Neural progenitor cell (in vitro differentiated cells): ENCODE measurements at places on chromosomes 4 and X.

- DNase-seq, result peak; percentile 75
These were observed 8.3 kb upstream of the ASB5 start for GRCh38 chr4:176277162-176277904.

DNA sequence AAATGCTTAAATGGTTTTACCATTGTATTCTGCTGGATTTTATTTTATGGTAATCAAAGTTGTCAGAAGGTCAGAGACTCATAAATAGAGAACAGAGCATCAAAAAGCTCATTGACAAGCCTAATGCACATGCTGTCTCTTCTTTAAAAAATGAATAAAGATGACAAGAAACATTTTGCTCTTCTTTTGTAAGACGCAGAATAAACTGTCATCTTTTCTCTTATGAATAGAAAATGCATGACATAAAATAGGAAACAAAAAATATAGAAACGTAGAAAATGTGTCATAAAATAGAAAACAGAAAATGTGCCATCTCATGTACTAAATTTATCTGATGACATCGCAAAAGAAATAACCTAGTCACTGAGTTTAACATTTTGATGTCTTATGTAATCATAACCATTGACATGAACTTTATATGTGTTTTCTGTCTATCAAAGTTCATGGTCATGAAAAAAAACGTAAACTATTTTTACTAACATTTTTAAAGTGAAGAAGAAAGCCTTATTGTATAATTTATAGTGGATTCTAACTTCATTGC, 484.1 kb downstream of the TRIML1 start:
- DNase-seq, result no peak

DNA sequence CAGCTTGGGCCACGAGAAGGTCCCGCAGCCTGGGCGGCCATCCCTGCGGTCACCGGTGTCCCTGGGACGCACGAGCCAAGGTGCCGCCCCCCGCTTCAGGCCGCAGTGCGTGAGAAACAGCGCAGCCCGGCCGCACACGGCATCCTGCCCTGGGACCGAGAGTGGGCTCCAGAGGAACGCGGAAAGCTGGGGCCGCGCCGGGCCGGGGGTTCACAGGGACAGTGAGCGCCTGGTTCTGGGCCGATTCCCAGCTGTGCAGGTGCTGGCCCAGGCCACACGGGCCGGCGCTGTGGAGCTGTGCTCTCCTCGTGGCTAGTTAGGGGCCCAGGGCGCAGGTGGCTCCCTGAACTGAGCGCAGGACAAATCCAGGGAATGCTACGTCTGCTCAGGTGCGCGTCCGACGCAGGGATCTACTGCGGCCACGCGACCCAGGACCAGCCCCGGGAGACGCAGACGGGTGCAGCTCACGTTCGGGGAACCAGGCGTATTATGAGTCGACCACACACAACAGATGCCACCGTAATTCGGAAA, 25.8 kb upstream of the GTPBP6 start:
- no peak for DNase-seq

DNA sequence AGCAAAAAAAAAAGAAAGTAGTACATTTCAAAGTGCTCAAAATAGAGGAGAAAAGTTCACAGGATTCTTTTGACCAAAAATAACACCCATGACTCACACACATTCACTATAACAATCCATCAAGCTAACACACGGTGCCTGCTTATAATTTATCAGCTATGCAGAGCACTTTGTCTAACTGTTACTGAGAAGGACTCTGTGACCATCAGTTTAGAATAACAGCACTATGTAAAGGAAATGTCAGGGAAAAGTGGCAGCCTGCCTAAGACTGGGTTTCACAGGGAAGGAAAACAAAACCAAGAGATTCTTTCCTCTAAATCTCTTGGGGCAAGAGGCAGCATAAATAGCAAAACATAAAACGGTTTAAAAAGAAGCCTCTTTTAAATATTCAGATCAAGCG, 54.8 kb downstream of the CCDC149 start:
- no peak for DNase-seq

- peak; percentile 68 for DNase-seq
These were observed 548 bp downstream of the NEUROG2 start for GRCh38 chr4:112515198-112516065.

- no peak for DNase-seq
These were observed 27.3 kb upstream of the CT83 start for GRCh38 chrX:116490104-116490503.

- no peak for DNase-seq
These were observed 601.0 kb downstream of the TMA16 start for GRCh38 chr4:164095313-164096110.

- no peak for DNase-seq
These were observed 80.8 kb downstream of the LARP1B start for GRCh38 chr4:128141866-128142265.

DNA sequence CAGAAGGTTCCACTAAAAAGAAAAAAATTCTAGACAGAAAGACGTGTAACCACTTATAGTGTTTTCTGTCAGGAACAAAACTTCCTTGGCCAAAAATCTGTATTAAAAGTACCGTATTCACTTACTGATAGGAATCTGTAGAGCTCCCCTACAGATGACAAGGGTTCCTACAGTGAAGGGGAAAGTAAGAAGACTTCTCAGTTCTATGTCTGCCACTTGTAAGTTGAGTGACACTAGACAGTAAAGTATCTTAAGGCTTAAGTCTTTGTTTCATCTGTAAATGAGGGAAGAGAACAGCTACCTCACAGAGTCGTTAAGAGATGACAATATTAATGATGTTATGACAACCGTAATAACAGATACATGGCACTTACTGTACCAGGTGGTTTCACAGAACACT, 3.3 kb downstream of the COQ2 start:
- DNase-seq, result no peak

- no peak for DNase-seq
These were observed 61.3 kb downstream of the STOX2 start for GRCh38 chr4:183966371-183966770.

- peak; percentile 5 for DNase-seq
These were observed 112.9 kb downstream of the MBNL3 start for GRCh38 chrX:132375941-132376340.

GRCh38 chr4:25347473-25347872, 29.6 kb upstream of the ANAPC4 start:
- DNase-seq, result no peak

DNA sequence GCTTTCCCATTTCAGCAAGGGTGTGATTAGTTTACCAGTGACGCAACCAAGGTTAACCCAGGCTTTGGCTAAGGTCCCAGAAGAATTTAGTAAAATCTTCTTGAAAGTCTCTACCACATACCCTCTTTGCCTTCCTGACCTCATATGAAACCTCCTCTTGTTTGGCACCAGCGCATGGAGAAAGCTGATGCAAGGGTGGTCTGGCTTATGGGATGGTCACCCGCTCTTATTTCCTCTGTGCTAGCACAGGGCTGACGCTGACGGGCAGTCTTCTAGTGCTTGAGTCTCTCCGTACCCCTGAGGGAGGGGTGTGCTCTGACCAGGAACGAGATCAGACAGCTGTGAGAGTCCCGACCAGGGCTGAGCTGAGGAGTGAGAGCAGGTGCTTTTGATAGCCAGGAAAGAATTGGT, 137.6 kb downstream of the TENM3 start:
- no peak for DNase-seq

DNA sequence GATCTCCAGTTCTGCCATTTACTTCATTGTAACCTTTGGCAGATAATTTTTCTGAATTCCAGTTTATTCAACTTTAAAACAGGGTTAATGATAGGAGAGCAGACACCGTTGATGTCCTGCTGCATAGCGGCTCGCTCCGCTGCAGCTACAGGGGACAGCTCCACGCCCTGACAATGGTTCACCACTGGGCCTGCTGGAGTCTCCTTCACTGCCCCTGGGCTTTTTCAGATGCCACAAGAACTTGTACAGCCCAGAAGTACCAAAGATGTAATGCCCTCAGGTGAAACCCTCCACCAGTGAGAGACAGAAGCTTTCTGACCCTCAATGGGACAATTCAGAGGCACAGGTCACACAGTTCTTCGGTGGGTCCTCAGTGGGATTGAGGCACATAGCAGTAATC, 22.7 kb upstream of the SEPTIN11 start:
- no peak for DNase-seq

GRCh38 chr4:42871671-42872290, 20.7 kb upstream of the GRXCR1 start:
- no peak for DNase-seq

GRCh38 chr4:136713140-136713539, 819.2 kb downstream of the PCDH18 start:
- DNase-seq, result no peak

DNA sequence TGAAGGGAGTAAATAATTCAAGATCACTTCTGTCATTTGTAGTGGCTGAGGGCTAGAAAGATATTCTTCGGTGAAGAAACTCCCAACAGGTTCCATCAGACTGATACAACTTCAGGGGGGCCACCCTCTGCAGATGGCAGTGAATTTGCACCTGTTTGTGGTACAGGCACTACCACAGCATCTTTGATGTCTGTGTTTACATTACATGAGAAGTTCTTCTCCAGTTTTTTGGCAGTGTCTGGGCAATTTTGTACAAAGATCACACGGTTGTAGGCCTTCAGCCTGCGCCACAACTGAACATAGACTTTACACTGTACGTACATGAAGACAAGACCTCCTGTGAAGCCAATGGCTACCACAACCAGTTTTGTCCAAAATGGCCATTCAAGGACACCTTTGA, 34.2 kb downstream of the TMA16 start:
- no peak for DNase-seq

GRCh38 chr4:126533146-126533805, 1099.5 kb upstream of the INTU start:
- DNase-seq, result peak; percentile 59

- DNase-seq, result peak; percentile 3
These were observed 25.6 kb upstream of the MBTPS2 start for GRCh38 chrX:21813612-21814368.

DNA sequence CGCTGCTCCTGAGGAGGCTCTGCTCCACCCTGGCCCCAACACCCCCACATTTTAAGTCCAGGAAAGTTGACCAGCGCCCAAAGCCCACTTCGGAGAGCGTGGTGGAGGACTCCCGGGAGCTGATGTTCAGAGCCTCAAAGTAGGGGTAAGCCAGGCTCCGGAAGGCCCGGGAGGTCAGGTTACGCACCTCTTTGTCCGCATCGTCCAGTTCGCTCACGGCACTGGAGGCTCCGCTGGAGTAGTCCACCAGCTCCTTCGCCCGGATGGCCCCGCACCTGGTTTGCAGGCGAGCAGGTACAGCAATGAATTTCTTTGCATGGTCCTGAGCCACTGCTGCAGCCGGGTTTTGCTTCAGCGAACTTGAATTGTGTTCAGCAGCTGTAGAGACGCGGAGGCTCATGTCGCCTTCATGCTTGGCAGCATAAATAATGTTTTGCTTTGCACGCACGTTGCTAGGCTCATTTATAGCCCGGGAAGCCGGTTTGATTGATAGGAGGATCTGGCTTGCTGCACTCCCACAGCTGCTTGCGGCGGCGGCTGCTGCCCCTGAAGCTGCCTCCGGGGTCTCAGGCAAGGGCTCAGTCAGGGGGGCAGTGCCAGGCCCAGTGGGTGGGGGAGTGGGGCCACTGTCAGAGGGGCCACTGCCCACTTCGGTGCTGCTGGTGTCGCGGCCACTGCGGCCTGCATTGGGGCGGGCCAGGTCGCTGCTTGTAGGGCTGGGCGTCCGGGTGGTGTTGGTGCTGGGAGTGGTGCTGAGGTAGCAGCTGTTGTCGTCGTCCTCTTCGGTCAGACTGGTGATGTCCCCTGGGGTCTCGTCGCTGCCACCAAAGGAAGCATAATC, 4.8 kb downstream of the C4orf54 start:
- no peak for DNase-seq

GRCh38 chrX:107601759-107602158, 26.6 kb upstream of the PRPS1 start:
- DNase-seq, result no peak

DNA sequence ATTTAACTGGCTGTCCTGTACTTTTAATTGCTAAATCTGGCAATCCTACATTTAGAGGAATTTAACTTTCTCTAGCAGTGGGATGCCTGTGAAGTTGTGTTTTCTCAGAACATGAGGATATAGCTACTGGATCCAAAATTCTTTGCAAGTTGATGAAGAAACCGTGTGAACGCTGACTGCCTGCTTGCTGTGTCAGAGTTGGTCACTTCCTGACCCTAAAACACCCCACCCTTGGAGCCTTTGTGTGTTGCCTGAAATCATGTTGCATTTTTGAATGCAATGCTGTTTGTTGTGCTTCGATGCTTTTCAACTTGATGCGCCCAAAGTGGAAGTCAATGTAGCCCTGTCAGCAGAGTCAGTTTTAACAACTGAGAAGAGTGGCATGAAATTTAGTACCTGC, 211.2 kb downstream of the ANK2 start:
- DNase-seq, result no peak

DNA sequence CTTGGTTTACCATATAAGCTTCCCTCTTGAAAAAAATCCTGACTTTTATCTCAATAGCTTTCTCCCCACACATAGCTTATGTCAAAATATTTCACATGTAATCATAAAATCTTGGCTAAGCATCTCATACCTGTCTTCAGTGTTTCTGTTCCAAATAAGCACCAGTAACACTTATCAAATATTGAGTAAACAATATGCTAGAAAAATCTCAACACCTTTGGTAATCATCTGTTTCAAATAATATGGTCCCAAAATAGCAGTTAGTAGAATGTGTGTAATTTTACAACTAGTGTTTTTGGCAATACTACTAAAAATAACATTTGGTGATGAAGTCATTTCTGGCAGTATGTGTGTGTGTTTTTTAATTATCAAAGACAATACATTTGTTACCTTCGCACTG, 2138.2 kb downstream of the PCDH7 start:
- no peak for DNase-seq

- DNase-seq, result no peak
These were observed 84.6 kb upstream of the AFAP1 start for GRCh38 chr4:8024073-8024786.

- no peak for DNase-seq
These were observed 279.6 kb upstream of the EDA2R start for GRCh38 chrX:66918511-66918910.

DNA sequence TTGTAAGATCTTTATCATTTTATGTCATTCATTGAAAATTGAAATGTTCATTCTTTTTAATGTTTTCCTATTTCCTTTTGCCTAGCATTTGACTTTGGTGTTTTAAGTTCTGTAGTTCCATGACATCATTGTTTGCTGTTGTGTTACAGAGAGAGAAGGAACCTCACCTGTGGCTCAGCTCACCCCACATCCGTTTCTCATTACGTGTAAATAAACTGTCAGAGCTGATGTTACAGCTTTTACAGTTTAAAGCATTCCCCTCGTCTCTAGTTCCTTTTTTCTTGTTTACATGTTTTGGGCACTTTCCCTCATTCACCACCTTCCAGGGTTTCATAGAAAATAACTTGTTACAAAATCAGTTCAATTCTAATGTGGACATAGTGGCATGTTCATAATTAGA, 137.2 kb downstream of the FNIP2 start:
- DNase-seq, result no peak

DNA sequence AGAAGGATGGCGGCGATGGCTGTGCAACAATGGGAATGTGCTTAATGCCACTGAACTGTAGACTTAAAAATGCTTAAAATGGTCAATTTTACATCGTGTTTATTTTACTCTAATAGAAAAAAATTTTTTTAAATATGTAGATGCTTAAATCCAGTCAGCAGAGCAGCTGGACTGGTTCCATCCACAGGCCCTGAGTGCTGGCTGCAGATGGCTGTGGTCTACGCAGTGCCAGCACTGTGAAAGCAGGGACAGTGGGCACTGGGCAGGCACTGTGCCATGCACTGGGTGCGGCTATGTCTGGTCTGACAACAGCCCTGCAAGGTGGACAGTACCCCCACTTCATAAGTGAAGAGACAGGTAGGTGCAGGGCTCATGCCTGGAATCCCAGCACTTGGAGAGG, 175.2 kb downstream of the AFAP1 start:
- DNase-seq, result no peak
